Activated CD4-positive, CD25-positive, alpha-beta regulatory T cell (primary cell): ENCODE measurements at places on chromosomes 7 and 10.

- DNase-seq = no peak
These were observed 215.0 kb downstream of the PTPRN2 start for GRCh38 chr7:158372400-158373342.

GRCh38 chr7:24917510-24918239 lies 62.3 kb downstream of the OSBPL3 start:
- DNase-seq = no peak

- DNase-seq = peak; percentile 63
These were observed 83.0 kb upstream of the DUSP5 start for GRCh38 chr10:110414548-110415309.

- no peak for DNase-seq
These were observed 123.9 kb upstream of the ZMIZ1 start for GRCh38 chr10:78944723-78945312.

- no peak for DNase-seq
These were observed 132.8 kb downstream of the SUGCT start for GRCh38 chr7:40267583-40267982.

- DNase-seq = no peak
These were observed 132.6 kb downstream of the CHRM2 start for GRCh38 chr7:137001041-137001440.

GRCh38 chr10:47325303-47326291 lies 3.3 kb downstream of the GDF2 start:
- no peak for DNase-seq

DNA sequence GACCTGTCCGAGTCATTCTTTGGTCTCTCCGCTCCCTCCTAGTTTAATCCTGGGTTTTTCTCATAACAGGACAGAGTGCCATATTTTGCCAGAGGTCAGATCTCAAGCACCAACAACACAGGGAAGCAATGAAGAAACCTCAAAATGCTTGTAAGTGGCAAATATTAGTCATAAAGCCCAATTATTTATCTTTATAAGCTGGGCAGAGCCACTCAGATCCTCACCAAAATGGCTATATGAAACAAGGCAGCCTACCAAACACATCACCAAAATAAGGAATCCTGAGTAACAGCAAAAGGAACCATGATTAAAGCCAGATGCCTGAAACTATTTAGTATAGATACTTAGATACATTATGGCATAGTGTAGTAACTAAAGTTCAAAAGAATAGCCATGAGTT lies 4.7 kb downstream of the ECD start:
- no peak for DNase-seq

GRCh38 chr7:141132671-141133070 lies 58.8 kb downstream of the TMEM178B start:
- no peak for DNase-seq

GRCh38 chr10:210297-210696 lies 75.0 kb downstream of the ZMYND11 start:
- DNase-seq = no peak

DNA sequence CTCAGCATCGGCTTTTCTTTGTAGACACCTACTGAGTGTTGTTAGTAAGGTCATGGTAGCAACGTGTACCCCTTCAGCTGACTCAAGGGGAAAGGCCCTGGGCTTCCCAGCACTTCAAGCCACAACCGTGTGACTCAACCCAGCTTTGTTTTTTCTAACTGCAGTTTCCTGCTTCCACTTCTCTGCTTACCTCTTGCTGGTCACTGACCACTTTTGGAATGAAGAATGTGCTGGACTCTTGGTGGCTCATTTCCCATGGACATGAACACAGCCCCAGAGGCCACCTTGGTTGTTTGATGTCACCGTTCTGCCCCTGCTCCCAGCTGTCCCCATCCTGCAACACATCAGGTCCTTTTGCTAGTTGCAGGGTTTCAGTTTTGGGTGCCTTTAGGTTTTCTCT lies 69.5 kb upstream of the ZNF438 start:
- peak; percentile 30 for DNase-seq

- DNase-seq = no peak
These were observed 12.6 kb downstream of the IQCE start for GRCh38 chr7:2571409-2571808.

DNA sequence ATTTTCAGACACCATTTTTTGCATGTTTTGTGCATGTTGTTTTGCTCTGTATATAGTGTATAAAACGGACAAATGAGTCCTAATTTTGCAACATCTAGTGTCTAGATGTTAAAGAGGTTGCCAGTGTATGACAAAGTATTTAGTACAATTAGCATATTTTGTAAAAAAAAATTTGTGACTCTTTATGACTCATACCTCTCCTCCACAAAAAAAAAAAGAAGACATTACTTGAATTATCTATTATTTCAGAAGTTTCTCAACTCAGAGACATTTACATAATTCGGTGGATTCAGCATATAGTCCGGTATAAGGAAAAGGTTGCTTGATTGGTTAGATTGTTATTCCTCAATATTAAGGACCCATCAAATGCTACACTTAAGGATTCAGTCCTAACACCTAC lies 26.0 kb downstream of the NUP42 start:
- DNase-seq = no peak
